ENCODE measurements at places on chromosomes 1 and 21.
A peak's percentile ranks its signal among the peaks of the same experiment; 100 is the strongest.

DNA sequence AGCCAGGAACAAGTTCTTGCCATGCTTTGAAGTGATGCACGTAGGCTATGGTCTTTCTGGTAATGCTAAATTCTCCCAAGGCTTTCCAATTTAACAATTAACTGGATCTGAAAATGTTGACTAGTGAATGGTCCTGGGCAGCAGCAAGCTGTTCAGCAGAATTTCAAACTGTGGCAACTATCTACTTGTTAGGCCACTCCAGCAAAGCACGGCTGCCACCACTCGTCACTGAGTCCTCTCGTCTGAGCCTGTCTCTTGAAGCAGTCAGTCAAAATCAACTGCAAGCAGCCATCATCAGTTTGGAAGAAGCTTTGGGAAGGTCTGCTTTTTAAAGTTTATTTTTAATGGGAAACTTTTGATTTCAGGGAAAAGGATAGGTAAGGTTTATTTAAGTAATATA, 6.1 kb downstream of the FLVCR1 start:
- DNase-seq = no peak

- no peak for DNase-seq
Observed at GRCh38 chr1:162258394-162258793, 118.3 kb downstream of the SPATA46 start.

DNA sequence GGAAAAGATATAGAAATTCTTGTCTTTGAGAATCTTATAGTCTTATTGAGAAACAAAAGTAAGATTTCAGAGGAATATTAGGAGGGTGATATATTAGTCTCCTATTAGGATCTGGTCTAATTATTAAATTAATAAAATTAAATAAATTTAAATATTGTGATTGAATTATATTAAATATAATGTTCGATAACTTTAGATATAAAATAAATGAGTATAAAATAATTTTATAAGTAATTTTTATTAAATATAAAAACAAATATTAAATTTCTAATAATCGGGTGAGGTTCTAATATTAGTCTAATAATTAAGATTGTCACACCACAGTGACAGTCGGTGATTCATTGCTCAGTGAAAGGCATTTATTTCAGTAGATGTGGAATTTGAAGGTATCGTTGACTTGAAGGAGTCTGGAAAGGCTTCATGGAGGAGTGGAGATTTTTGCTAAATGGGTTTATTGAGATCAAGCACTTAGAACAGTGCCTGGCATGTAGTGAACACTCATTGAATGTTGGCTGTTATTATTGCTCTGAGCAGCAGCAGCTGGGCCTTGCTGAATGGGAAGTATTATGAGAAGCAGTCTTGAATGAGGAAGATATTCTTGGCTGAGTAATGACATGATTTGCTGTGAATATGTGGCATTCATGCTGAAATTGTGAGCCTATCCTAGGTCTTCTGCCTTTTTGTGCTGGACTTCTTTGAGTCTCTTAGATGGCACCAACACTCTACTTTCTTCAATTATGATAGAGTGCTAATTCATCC, 74.6 kb downstream of the USP25 start:
- DNase-seq = no peak

DNA sequence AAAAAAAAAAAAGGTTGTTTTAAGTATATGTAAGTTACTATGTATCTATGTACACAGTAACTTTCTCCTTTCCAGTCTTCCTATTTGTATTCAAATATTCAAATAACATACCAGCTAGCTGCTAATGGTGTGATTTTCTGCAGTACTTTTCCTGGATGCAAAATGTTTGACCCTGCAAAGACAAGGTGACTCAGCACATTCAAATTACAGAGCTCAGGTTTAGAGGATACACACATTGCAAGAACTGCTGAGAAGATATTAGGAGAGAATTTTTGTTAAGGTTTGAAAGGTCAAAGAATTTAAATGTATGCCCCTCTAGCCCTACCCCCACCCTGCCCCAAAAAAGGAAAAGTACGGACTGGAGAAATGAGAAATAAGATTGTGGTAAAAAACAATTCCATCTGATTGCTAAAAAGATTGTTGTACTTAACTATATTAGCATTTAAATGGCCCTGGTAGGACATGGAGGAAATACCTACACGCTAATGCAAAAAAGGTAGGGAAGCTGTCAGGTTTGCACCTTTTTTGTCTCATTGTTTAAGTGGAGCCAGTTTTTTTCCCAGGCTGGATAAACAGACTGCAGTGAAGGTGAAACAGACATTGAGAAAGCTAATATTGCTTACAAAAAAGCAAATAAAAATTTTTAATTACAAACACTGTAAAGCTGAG, 45.6 kb downstream of the ZNF281 start:
- DNase-seq = no peak

DNA sequence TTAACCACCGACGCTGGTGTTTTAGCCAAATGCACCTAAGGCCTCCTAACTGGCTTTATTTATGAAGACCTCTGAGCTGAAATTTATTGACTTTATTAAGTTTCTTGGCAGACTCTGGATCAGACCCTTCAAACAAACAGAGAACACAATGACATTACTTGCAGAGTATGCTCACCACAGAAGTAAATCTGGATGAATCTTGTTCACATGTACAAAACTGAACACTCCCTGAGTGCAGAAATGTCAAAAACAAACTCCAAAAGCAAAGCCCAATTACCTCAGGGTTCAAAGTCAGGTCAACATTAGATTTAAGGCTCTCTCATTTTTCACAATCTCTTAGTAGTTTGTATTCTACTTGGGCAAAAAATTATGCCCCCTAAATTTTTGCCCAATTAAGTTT, 218.6 kb downstream of the SLC45A1 start:
- DNase-seq = no peak

DNA sequence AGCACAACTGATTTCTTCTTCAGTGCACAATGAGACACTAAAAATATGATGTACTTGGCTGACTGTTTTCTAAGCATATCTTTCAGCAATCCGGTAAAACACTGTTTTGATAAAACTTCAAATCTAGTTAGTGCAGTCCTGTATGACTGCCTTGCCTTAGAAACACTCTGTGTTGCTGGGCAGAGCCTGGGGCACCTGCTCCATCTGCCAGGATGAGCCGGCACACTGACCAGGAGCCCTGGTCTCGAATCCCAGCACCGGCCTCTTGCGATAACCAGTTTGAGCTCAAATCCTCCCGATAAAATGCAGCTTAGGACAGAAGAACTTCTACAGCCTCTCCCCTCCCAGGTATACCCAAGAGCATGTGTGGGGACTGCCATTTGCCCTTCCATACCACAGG, 199.5 kb downstream of the SIPA1L2 start:
- DNase-seq = no peak

- DNase-seq = no peak
Observed at GRCh38 chr1:111220302-111220890, 7.1 kb upstream of the CHI3L2 start.

DNA sequence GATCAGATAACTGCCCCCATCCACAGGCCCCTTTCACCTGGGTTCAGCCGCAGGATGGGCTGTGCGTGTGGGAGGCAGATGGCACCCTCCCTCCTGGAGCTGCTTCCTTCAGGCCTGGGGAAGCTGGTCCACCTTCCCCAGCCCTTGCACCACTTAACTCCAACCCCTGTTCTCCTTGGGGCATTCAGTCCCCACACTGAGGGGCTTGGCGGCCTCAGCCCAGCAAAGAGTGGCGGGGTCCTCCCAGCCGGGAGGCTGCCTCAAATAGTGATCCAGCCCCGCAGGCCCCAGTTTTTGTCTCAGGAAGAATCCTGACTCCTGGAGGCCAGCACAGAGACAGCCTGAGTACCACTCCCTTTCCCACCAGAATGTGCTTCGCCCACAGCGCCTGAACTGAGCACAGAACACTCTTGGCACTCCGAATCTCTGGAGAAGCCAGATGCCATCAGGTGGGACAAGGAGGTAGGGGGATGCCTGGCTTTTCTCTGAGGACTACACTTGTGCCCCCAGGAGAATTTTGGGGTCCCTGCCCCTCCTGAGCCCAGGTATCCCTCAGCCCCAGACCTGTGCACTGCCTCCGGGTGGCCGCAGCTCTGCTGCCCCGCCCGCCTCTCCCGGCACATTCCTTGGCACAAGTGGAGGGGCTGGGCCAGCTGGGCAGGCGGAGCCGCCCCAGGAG, 936 bp downstream of the PAQR6 start:
- DNase-seq = no peak

DNA sequence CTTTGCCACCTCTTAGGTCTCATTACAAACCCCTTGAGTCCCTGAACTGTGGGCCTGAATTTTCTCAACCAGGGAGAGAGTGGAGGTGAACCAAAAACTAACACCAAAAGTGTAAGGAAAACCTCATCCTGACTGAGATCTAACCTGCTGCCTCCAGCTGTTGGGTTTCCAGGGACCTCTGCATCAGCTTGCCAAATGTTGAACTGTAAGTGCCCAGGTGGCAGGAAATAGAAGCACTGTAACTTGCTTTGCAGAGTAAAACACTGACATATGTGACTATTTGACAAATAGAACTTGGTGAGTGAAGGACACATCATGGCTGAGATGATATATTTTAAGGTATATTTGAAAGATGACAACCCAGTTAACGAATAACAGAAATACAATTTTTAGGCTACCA, 48.4 kb upstream of the NR5A2 start:
- no peak for DNase-seq

DNA sequence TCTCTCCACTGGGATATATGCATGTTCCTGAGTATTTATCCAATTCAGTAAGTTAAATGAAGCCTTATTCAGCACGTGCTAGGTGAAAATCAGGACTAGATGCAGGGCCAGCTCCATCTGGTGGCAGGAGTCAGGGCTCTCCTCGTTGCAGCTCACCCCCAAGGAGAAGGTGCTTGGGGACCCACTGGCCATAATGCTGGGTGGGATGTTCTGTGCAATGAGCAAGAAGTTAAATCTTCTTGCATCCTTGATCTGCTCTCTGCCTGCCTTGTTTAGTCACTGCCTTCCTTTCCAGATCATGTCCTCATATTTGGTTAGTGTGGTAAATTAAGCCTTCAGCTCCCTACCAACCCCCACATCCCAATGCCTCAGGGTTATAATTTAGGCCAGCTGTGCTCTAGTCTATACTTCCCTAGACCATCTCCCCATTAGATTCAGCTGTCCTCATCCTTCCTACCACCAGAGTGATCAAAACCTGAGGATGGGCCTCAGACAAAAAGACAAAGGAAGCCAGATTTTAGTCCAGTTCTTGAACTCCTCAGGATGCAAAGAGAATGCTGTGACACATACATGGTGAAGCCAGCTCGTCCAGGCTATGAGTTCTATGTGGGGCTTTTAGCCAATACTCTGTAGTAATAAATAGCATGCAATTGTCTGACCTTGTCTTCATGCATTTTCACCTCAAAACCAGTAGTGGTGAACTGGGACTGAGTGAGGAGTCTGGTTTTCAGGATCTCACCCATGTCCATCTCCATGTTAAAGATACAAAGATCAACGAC, 55.9 kb downstream of the SEC16B start:
- DNase-seq = peak; percentile 14

DNA sequence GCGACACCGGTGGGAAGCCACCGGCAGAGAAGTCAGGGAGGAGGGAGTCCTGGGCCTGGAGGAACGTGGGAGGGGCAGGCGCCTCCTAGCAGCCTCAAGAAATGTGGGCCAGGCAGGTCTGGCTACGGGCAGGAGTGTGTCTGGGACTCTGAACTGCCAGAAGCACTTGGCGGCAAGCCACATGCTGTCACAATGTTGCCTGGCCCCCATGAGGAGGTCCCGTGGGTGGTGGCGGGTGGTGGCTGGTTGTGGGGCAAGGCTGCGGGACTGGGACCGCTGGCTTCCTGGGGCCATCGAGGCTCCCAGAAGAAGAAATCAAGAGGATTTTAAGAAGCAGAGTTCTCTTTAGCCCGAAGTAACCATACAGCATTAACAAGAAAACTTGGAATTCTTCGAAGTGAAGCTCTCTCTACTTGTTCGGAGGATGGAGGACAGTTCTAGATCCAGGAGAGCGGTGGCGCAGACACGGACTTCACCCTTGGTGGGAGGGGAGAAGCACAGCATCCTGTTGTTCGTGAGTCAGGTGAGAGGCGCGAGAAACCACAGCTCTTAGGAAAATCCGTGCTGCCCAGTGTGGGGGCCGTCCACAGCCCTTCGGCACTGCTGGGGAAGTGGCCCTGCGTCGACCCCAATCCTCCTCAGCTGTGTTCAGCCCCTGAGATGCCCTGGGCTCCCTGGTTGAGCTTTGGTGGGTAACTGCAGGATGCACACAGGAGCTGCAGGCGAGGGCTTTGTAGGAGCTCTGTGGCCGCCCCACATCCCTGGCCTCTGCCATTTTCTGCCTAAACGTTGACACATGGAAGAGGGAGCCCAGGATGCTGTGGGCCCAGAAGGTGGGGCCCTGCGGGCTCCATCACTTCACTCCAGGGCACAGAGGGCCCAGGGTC, 12.4 kb downstream of the SKI start:
- DNase-seq = no peak

DNA sequence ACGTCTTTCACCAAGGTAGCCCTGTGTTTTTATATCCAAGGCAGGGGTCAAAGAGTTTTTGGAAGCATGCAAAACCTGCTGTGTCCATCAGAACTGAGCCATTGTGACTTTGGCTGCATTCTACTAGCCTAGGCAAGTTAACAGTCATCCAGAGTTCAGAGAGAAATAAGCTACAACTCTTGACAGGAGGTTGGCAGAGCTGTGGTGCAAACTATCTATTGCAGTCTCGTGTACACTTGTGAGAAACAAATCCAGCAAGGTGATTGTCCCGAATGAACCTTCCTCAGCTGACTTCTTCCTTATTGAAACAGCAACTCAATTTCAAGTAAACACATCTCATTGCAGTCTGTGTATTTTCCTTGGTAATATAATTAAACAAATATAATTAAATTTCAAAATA, 124.5 kb downstream of the NCAM2 start:
- no peak for DNase-seq

DNA sequence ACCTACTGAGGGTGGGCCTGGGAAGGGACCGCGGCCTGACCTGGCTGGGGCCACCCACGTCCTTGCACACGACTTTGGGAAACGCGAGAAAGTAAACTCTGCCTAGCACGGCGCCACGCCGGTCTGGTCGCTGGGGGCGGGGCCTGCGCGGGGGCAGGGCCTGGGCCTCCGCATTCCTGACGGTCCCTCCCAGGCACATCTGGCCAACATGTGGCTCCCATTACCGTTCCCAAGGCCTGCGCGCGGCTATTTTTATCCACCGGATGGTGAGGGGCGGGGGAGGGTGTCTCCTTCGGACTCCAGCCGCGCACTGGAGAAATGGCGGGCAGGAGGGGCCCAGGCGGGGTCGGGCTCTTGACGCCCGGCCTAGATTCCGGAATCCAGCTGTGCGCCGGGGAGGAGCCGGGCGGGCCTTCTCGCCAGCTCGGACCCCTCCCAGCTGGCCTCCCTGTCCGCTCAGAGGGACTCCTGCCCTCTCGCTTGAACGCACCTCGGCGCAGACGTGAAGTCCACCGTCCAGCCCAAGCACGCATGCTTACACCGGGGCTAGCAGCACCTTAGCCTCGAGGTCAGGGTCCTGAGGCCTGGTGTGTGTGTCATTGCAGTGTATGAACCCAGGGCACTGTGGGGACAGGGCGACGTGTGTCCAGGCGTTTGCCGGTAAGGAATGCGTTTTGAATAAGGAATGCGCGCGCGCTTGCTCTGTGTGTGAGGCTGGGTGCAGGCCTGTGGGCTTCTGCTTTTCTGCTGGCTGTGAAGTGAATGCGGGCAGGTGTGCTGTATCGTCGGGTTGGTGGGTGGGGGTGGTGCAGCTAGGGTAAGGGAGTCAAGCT, 2.1 kb downstream of the EVA1B start:
- DNase-seq = peak; percentile 42

- DNase-seq = no peak
Observed at GRCh38 chr1:38651669-38652068, 207.9 kb downstream of the RRAGC start.

Measured in kidney capillary endothelial cell (primary cell).